ENCODE measurements at places on chromosomes 13 and 19.

DNA sequence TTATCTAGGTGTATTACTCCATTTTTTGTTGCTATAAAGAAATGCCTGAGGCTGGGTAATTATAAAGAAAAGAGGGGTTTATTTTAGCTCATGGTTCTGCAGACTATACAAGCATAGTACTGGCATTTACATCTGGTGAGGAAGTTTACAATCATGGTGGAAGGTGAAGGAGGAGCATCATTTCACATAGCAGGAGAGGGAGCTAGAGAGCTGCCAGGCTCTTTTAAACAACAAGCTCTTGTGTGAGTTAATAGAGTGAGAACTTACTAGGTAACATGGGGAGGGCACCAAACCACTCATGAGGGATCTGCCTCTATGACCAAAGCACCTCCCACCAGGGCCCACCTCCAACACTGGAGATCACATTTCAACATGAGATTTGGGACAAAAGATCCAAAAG lies 221.7 kb upstream of the GPC6 start:
- DNase-seq, result no peak

DNA sequence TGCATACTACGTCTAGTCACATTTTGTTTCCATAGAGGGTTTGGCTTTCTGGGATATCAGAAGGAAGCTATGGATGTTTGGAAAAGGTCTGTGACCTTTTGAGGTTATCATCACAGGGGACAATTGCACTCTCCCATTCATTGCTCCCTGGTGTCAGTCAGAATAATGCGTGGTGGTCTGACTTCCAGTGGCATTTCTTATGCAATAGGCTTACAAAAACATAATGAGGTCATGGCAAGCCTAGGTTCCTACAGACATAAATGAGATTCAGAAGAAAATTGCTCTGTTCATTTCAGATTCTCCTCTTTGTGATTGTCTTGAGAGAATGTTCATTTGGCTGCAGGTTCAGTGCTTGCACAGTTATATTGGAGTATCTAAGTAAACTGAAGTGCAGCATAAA lies 54.6 kb downstream of the ARHGAP35 start:
- no peak for DNase-seq

DNA sequence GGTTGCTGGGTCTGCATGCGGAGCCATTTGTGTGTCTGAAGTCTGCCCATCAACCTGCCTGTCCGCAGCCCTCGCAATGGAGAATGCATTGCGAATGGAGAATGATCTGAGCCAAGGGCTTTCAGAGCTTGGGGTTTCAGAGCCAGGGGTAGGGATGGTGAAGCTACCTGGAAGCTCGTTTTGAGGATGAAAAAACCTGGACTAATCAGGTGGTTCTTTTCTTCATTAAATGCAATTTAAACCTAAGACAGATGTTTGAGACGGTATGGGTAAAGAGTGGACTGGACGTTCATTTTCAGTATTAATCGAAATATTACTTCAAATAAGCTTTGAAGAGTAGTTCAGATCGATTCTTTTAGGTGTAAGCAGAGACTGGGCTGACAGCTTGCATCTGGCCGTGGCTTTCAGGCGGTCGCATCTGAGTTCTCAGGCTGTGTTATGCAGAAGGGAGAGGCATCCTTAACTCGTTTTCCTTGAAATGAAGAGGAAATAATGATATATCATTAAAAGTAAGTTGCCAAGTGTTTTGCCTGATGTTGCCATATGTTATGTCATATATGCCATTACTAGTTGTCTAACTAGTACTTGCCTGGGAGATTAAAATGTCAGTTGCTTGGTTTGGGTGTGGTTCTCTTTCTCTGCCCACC lies 801 bp downstream of the MCF2L start:
- no peak for DNase-seq

DNA sequence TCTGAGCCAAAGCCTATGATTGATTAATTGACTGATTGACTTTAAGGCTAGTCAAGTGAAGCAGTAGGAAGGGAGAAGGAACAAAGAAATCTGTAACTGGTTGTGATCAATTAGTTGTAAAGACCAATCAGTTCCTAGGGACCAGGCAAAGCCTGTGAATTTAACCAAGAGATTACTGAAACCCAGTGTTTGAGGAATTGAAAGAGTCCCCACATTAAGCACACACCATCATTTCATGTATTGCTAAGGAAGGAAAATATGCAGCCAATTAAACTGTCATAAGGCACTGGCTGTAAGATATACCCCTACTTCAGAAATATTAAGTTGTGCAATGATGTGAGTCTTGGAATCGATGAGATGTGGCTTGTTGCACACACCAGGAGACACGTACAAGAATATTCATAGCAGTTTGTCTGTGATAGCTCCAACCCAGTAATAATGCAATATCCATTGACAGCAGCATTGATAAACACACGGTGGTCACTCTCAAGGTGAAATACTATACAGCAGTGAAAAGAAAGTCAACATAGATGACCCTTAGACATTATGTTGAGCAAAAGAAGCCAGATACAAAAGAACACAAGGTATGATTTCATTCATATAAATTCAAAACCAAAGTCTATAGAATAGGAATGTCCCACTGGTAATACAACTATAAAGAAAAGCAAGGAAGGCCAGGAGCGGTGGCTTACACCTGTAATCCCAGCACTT lies 9.0 kb downstream of the C19orf47 start:
- DNase-seq, result no peak

- DNase-seq, result no peak
These were observed 20.3 kb upstream of the TUBGCP3 start for GRCh38 chr13:112608212-112608611.

- DNase-seq, result no peak
These were observed 358.5 kb upstream of the PCDH9 start for GRCh38 chr13:67588607-67589006.

GRCh38 chr19:7677669-7678311 lies 900 bp downstream of the MCEMP1 start:
- DNase-seq, result no peak

- no peak for DNase-seq
These were observed 6.7 kb downstream of the CXCL17 start for GRCh38 chr19:42436006-42436405.

DNA sequence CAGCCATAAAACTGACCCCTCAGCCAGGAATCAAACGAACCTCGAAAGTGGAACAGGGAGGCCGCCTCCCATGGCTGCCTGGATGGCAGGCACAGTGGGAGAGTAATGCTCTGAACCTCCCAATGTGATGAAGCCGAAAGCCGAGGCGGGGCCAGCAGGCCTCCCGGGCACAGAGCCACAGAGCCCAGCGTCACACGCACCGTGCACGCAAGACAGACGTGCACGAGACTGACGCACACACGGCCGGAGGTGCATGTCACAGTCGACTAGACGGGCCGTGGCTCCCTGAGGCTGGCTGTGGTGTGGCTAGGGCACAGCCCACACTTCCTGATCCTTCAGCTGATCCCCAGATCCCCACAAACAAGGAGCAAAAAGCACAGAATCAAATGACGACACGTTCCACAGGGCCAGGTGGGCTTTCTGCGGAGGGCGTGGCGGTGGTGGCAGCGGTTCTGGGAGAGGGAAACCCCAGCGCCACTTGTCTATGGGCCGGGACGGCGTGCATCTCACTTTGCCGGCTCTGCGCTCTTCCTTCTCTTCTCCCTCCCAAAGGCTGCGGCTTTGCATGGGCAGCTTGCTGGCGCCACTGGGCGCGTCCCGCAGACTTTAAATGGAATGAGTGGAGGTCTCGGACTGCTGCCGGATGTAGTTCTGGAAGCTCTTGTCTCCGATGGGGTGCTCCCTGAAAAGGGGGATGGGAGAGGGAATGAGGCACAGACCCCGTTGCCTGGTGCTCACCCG lies 5.0 kb upstream of the C13orf46 start:
- no peak for DNase-seq

DNA sequence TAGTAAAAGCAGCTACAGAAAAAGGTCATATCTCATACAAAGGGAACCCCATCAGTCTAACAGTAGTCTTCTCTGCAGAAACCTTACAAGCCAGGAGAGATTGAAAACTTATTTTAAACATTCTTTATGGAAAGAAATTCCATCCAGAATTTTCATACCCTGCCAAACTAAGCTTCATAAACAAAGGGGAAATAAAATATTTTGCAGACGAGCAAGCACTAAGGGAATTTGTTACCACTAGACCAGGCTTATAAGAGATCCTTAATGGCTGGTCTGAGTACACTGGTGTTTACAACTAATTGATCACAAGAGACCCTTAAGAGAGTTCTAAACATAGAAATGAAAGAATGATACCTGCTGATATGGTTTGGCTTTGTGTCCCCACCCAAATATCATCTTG lies 128.6 kb upstream of the TNFSF11 start:
- DNase-seq, result no peak

GRCh38 chr19:30335306-30335886 lies 36.8 kb upstream of the ZNF536 start:
- no peak for DNase-seq

GRCh38 chr13:98622931-98623331 lies 46.0 kb upstream of the STK24 start:
- no peak for DNase-seq

GRCh38 chr13:23182142-23182541 lies 1.4 kb downstream of the SGCG start:
- no peak for DNase-seq

- no peak for DNase-seq
These were observed 471.6 kb downstream of the PCDH20 start for GRCh38 chr13:60944016-60944415.

GRCh38 chr13:109007946-109008345 lies 378.5 kb downstream of the MYO16 start:
- DNase-seq, result no peak

DNA sequence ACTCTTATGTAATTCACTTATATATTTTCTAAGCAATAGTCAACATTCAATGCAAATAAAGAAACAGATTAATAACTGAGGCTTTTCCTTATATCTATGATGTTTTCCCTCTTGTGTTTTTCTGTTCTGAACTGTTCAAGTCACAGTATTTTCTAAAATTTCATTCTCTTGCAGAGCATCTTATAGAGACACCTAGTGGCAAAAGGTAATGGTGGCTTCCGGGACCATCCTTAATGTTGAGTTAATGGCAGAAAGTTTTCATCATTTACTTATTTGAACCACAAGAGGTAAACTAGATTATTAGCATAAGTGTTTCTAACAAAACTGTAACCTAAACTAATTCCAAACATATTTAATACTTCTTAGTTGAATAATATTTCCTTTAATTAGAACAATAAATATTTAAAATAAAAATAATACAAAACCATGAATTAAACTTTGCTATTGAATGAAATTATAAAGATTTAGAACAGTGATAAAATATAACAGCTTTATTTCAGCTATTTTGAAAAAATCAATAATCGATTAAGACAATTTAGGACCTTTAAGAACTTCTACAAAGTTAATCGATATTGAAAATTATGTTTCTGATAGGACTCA lies 1.7 kb upstream of the SLITRK5 start:
- no peak for DNase-seq

GRCh38 chr13:23605831-23606230 lies 35.6 kb downstream of the TNFRSF19 start:
- DNase-seq, result no peak

GRCh38 chr13:32503727-32504126 lies 34.9 kb downstream of the N4BP2L2 start:
- no peak for DNase-seq

DNA sequence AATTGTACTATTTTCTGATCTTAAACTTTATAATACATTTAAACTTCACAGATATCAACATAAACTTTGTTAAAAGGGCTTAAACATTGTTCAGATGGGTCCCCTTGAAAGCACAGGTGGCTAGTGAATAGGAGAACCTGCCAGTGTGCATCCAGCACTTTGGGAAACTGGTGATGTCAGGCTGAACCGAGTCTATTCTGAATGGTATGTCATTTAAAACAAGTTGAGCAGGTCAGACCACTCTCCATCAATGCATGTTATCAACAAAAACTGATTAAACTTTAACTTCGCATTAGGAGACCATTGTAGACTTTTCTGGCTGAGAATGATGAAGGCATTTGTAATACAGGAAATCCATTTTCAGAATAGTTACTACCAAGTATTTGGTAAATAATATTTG lies 50.1 kb upstream of the FREM2 start:
- no peak for DNase-seq

DNA sequence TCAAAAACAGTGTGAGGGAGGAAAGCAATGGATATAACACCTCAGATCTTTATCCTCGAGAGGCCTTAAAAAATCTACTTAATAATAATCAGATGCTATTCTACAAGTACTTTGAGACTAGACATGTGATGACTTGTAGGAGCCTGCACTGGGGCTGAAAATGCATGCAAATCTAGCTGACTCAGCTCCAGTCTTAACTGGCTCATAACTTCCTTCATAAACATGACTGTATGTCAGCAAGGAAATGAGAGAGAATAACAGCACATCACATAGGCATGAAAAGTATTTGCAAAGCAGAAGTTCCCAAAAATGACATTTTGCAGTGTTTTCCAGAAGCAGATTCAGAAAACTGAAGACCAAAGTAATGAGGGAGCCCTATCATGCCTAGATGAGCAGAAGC lies 38.1 kb downstream of the PSG5 start:
- DNase-seq, result no peak

- DNase-seq, result no peak
These were observed 98.4 kb downstream of the ENOX1 start for GRCh38 chr13:43688227-43688907.

DNA sequence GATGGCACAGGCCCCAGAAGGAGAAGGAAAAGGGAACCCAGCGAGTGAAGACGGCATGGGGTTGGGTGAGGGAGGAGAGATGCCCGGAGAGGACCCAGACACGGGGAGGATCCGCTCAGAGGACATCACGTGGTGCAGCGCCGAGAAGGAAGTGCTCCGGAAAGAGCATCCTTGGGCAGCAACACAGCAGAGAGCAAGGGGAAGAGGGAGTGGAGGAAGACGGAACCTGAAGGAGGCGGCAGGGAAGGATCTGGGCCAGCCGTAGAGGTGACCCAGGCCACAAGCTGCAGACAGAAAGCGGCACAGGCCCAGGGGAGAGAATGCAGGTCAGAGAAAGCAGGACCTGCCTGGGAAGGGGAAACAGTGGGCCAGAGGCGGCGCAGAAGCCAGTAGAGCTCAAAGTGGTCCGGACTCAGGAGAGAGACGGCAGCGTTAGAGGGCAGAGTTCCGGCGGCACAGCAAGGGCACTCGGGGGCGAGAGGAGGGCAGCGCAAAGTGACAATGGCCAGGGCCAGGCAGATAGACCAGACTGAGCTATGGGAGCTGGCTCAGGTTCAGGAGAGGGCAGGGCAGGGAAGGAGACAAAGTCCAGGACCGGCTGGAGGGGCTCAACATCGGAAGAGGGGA lies 1.1 kb downstream of the PPP1R12C start:
- DNase-seq, result peak; percentile 22

DNA sequence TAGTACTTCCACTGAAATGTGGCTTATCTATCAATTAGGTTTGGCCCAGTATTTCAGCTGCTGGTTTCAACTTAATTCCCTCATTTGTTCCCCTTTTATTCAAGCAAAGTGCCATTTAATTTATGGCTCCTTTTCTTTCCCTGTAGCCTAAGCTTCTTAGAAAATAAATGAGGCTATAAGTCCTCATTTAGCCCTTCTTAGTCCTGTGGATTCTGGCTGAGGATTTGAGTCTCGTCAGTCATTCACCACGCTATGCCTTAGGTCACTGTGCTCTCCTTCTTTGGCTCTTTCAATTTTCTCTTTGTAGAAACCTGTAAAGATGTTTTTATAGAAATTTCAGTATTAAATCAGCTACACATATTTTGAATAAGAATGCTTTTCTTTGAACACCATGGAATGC lies 579.1 kb downstream of the GPC6 start:
- DNase-seq, result no peak

- no peak for DNase-seq
These were observed 78.6 kb downstream of the SLC7A1 start for GRCh38 chr13:29516880-29517279.

All from stimulated activated CD8-positive, alpha-beta memory T cell treated with anti-CD3 and anti-CD28 coated beads, Interleukin-15, amount 100 ng/mL, for 24 hours (primary cell).